ENCODE measurements at places on chromosomes 16 and 17. TPM values are rescaled to one million over a fixed set of nuclear protein-coding genes. Genes with fewer than 3 reads are reported as not detected.

DNA sequence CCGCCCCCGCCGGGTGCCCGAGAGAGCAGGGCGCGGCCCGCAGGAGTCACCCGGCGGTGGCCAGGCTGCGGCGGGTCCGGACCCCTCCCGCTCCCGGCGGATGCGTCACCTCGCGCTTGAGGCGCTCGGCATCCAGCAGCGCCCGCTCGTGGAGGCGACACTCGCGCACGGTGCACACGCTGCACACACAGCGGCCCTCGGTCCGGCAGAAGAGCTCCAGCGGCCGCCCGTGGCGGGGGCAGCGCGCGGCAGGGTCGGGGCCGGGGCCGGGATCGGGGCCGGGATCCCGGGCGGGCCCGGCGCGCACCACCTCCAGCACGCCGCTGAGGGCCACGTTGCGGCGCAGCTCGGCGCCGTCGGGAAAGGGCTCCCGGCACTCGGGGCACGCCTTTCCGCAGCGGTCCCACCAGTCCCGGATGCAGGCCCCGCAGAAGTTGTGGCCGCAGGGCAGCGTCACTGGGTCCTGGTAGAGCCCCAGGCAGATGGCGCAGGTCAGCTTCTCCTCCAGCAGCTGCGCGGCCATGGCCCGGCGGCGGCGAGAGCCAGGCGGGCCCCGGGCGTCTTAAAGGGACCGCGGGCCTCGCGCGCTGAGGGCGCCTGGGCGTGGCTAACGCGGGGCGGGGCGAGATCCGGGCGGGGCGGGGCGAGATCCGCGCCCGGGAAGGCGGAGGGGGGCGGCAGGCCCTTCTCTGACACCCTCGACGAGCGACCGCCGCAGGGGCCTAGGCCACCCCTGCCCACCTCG, at the start of gene TRIM65:
Gene TRIM65 (minus strand): TSS at position 537 of the 745 bp plus-strand sequence. CDS start 14 bp downstream, at position 523.
- peak; percentile 69 for DNase-seq

GRCh38 chr17:34842235-34842634, 119.0 kb downstream of the CCT6B start:
- DNase-seq = no peak

GRCh38 chr17:67532326-67532871, 155.3 kb downstream of the PITPNC1 start:
- DNase-seq = no peak

- DNase-seq = peak; percentile 7
Measured at GRCh38 chr16:6081320-6081976, 983.9 kb upstream of the EEF2KMT start.

DNA sequence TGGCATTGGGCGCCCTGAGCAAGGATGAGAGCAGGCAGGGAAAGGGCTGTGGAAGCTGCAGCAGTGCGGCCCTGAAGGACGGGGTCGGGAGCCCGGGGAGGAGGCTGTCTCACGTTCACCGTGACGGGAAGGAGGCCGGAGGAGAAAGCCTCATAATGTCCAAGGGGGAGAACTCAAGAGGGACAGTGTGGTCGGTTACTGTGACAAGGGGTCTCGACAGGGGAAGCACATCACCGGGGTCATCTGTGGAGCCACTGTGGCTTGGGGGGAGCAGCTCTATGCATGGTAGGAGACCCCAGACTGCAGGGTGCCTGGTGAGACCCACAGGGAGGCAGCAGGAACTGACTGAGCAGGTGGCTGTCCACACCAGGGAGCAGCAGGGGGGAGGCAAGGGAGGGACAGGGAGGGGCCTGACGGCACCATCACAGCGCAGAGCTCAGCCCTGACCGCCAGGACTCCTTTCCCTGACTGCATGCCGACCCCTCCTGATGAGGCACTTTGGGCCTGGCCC, 154.6 kb upstream of the CHMP6 start:
- DNase-seq = no peak

- DNase-seq = no peak
Measured at GRCh38 chr17:38898812-38899348, 26.5 kb upstream of the LASP1NB start.

GRCh38 chr17:61574542-61575351, 16.3 kb downstream of the NACA2 start:
- peak; percentile 88 for DNase-seq

- no peak for DNase-seq
Measured at GRCh38 chr17:58525239-58525638, 10.8 kb upstream of the MTMR4 start.

- DNase-seq = no peak
Measured at GRCh38 chr16:81673432-81673831, 105.7 kb upstream of the PLCG2 start.

GRCh38 chr16:68644296-68644695, 814 bp upstream of the CDH3 start:
- no peak for DNase-seq

GRCh38 chr16:19649980-19650379, 68.0 kb downstream of the KNOP1 start:
- DNase-seq = no peak

GRCh38 chr17:57636985-57637665, 108.0 kb downstream of the CCDC182 start:
- no peak for DNase-seq

- no peak for DNase-seq
Measured at GRCh38 chr16:85851034-85851785, 47.8 kb upstream of the IRF8 start.

DNA sequence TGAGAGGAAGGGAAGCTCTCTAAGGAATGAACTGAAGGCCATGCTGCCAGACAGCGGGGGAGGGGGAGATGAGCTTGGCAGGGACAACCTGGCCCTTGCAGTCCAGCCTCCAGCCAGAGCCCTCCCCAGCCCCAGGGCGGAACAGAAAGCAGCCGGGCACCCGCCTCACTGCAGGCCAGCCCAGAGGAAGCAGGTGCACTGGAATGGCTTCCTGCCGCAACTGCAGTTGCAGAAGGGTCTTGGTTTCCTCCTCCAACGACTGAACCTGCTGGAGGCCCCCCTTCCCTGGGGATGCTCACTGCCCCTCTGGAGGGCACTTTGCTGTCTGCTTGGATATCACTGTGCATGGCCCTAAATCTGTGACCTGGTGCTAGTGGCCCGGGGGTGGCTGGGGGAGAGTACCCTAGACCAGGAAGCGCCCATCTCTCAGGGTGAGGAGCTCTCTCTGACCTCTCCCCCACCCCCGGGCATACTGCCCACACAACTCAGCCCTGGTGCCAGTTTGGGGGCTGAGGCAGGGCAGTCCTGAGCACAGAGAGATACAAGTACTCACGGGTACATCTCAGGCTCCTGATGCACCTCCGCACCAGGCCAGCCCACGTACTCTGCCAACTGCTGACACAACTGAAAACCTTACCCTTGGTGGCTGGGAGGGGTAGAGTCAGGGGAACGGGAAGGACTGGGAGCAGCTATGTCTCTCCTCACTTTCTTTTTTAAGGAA, 41.1 kb downstream of the MYO18A start:
- no peak for DNase-seq

DNA sequence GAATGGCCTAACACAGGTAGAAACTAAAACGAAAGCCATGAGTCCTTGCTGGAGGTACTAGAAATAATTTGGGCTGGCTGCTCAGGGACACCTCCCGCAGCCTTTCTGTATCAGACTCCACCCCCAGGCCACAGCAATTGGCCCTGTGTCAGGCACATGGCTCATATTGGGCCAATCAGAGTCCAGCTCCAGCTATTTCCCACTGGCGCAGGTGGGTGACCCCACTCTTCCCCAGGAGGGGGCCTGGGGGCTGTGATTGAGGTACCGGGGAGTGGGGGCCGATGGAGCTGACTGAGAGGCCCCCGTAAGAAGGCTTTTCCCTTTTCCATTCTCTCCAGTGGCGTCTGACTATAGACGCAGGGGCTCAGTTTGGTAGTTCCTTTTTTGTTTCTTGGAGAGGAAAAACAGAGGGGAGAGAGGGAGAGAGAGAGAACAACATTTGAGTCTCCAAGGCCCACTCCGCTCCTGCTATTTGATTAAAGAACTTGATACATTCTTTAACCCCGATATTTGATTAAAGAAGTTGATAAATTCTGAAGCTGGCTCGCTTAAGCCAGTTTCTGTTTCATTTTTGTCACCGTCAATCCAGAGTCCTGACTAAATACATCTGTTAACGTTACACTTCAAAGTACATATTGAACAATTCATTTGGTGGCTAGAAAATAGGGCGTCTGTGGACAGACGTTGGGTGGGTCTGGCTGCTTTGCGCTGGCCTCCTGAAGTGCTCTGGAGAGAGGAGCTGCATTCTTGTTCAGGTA, 26.3 kb downstream of the FOXL1 start:
- no peak for DNase-seq

GRCh38 chr16:85856585-85856984, 42.4 kb upstream of the IRF8 start:
- no peak for DNase-seq

DNA sequence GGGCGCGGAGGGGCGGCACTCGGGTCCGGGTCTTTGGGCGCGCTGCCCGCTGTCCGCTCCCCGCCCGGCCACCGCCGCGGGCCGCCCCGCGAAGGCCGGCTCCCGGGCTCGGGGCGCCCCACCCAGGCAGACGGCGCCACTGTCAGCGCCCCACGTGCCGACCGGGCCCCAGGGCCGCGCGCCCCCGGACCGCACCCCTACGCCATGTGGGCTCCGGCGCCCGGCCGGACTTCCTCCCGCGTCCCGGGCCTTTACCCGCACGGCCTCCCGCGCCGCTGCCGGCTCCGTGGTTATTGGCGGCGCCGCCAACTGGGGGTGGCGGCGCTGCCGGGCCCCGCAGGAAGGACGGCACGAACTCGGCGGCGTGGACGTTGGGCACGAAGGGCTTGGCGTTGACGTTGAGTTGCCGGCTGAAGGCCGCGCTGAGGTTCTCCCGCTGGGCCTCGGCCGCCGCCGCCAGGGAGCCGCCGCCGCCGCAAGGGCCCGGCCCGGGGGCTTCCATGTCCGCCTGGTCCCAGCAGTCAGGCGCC, 577 bp downstream of the GSPT1 start:
- DNase-seq = no peak

GRCh38 chr16:72295914-72296313, 124.0 kb upstream of the PMFBP1 start:
- DNase-seq = no peak

DNA sequence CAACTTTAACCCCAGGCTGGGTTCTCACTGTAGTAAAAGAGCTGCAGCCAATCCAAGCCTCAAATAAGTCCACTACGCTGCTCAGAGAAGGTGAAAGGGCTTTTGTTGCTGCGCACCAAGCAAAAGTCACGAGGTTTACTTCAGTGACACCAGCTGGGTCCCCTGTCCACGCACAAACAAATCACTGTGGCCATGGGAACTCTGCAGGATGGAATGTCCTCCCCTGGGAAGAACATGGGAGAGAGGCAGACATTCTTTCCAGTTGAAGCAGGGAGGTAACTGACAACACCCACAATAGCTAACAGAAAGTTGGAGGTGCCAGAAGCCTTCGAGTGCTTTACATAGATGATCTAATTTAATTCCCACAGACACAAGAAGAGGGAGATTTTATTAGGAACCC, 181.9 kb downstream of the PMP22 start:
- no peak for DNase-seq

DNA sequence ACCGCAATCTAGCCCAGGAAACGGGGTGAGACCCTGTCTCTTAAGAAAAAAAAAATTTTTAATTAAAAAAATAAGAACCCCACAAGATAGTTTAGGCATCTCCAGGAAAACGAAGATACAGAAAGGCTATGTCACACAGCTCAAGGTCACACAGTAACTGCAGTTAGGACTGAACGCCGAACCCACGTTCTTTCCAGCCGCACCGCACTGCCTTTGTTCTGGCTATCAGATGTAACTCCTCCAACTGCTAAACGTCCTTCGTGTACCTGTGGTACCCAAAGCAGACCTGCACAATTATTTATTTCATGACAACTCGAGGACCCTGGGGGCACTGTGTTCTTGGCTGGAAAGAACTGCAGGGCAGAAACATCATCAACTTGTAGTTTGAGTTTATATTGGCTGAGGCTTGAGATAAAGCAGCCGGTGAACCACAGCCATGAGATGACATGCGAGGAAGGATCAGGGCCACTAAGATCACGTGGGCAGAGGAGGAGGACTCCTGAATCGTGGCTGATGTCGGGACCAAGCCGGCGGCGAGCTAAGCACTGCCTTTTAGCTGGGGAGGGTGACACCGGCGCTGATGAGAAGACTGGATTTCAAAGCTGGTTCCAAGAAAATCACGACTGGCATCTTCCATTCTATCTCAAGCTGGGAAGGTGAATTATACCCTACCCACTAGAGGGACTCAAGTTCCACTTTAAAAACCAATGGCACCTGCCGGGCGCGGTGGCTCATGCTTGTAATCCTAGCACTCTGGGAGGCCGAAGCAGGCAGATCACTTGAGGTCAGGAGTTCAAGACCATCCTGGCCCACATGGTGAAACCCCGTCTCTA, 20.7 kb upstream of the MNT start:
- DNase-seq = peak; percentile 61

- peak; percentile 77 for DNase-seq
Measured at GRCh38 chr16:75648265-75649076, 898 bp downstream of the TERF2IP start.

- DNase-seq = no peak
Measured at GRCh38 chr17:6872936-6873335, 41.4 kb upstream of the TEKT1 start.

The SUPT4H1 gene
- 124 TPM for polyA plus RNA-seq

The TNFSF13 gene
- polyA plus RNA-seq = 0.78 TPM

The MYH13 gene
- polyA plus RNA-seq = not detected

The SDK2 gene
- polyA plus RNA-seq = 0.36 TPM

The KRTAP2-3 gene
- polyA plus RNA-seq = not detected

The NOS2 gene
- polyA plus RNA-seq = 0.17 TPM

The CEP295NL gene
- polyA plus RNA-seq = 0.34 TPM

The RGS9 gene
- polyA plus RNA-seq = 8.2 TPM

The HBM gene
- not detected for polyA plus RNA-seq

The KRT16 gene
- polyA plus RNA-seq = not detected

The LITAFD gene
- polyA plus RNA-seq = not detected

The ATXN7L3 gene
- polyA plus RNA-seq = 60.5 TPM

The LLGL1 gene
- 18.9 TPM for polyA plus RNA-seq

The KLHL36 gene
- 19.1 TPM for polyA plus RNA-seq

The WNT9B gene
- polyA plus RNA-seq = 0.07 TPM

Data from A549 (cell line).